ENCODE measurements at places on chromosomes 4 and X.
A peak's percentile ranks its signal among the peaks of the same experiment; 100 is the strongest.

DNA sequence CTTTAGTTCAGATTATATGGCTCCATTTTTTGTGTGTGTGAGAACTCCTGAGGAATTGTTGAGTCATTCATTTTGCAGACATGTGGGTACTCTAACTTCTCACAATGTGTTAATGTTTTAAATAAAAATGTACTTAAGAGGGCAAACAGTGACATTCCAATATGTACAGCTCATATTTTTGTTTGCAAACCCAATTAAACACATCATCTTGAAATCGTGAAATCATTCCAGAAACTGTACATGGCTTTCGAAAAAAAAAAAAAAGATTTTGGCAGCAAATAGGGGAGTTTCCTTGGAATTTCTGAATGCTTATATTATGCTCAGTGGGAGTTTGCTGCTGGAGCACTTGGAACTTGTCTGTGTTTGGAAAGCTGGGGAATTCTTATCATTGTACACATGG is 85.0 kb downstream of the HPGD start:
- DNase-seq: no peak

- DNase-seq: peak; percentile 27
These were observed 33.1 kb downstream of the STPG2 start for GRCh38 chr4:98110214-98110613.

- DNase-seq: no peak
These were observed 21.2 kb downstream of the EVC start for GRCh38 chr4:5732158-5732557.

DNA sequence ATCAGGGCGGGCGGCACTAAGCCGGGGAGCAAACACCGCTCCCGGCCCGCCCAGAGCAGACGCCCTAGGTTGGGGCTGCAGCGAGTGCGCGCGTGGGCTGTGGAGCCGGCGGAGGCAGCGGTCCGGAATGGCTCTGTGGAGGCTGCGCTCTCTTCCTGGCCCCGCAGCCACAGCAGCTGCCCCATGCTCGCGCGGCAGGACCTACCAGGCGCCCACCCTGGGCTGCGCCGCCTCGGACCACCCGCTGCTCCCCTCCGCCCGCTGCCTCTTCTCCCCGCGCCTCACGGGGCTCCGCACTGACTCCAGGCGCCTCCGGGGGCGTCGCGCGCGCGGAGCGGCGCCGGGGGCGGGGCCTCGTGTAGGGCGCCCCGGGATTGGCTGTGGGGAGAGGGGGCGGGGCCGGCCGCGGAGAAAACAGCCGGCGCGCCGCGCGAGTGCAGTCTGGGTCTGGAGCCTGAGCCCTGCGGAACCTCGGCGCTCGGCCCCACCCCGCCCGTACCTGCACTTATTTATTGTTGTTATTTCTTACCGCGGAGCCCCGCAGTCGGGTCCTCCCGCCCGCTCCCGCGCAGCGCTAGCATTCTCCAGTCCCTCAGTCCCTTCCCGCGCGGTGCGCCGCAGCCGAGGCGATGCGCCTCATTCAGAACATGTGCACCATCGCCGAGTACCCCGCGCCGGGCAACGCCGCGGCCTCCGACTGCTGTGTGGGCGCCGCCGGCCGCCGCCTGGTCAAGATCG is at the start of gene RASL11B:
RASL11B (plus strand) TSS at position 439 of the 738 bp plus-strand sequence; CDS start at position 630, 191 bp downstream.
- peak; percentile 44 for DNase-seq

DNA sequence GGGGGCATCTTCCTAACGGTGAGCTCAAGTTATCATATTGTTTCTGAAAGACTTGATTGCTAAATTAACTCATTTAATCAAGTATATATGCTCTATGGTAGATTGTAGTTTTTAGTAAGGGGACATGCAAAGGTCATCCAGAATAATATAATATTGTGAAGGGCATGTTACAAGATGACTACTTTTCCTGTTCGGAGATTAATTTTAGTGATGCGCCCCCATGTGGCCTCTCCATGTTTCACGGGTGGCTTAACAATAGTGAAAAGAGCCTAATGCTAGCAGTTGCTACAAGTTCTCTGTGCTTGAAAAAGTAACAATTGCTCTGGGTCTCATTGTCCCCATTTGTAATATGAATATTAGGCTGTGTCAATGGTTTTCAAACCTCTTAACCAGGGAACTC is 12.2 kb downstream of the SMPX start:
- peak; percentile 2 for DNase-seq

GRCh38 chr4:123874063-123874462 is 477.5 kb downstream of the SPRY1 start:
- DNase-seq: no peak

DNA sequence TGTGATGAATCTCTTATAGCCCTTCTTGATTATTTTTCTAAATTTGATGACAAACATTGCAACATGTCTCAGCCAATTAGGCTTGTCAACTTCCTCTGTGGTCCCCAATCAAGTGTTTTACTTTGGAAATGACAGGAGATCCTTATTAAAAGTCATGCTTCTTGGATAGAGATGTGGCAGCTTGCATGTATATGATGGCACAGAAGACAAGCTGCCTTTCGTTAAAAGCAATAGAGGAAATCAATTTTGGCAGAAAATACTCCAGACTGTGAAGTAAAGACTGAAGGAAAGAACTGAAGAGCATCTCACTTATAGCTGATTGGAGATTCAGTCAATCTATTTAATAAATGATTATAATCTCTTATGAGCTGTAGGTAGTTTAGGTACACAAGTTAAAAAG is 419.6 kb downstream of the PCDH7 start:
- DNase-seq: no peak

DNA sequence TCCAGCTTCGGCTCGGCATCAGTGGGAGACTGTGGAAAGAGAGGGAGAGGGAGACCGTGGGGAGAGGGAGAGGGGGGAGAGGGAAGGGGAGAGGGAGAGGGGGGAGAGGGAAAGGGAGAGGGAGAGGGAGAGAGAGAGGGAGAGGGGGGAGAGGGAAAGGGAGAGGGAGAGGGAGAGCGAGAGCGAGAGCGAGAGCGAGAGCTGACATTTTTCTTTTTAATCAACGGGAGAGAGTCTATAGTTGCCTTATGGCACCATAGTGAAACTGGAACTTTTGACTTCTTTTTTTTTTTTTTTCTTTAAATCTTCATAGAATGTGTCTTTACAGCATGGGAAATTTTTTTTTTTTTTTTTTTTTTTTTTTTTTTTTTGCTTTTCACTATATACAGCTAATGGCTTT is 94.7 kb upstream of the NUDT6 start:
- DNase-seq: no peak

GRCh38 chr4:99447513-99447912 is 12.4 kb upstream of the ADH7 start:
- no peak for DNase-seq

- no peak for DNase-seq
These were observed 6.2 kb upstream of the RTL3 start for GRCh38 chrX:78665342-78665741.

DNA sequence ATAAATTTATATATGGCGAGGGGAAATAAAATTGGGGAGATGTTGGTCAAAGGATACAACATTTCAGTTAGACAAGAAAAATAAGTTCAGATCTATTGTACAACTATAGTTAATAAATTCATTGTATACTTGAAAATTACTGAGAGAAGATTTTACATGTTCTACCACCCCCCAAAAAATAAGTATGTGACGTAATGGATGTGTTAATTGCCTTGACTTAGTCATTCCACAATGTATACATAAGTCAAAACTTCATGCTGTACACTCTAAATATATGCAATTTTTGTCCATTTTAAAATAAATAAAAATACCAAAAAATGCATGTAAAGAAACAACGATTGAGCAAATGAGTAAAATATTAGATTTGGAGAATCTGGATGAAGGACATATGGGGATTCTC is 1.8 kb downstream of the USP11 start:
- DNase-seq: no peak

GRCh38 chrX:135497736-135498135 is 22.7 kb upstream of the INTS6L start:
- DNase-seq: no peak

- no peak for DNase-seq
These were observed 10.8 kb downstream of the IGFBP7 start for GRCh38 chr4:57099363-57099762.

DNA sequence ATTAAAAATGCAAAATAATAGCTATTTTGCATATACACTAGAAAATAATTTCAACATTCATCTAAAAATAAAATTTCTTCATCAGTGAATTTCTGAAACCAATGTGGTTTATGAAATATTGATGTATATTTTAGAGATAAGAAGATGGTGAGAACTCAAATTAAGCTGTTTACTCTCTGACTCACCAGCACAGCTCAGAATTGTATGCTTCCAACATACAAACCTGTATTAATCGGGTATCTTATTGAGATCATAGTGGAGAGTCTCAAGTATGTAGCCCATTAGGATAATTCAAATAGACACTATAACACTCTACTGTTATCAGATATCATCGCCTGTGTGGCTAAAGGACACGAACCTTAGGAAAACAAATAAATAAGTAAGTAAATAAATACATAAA is 899.5 kb upstream of the INTU start:
- no peak for DNase-seq

DNA sequence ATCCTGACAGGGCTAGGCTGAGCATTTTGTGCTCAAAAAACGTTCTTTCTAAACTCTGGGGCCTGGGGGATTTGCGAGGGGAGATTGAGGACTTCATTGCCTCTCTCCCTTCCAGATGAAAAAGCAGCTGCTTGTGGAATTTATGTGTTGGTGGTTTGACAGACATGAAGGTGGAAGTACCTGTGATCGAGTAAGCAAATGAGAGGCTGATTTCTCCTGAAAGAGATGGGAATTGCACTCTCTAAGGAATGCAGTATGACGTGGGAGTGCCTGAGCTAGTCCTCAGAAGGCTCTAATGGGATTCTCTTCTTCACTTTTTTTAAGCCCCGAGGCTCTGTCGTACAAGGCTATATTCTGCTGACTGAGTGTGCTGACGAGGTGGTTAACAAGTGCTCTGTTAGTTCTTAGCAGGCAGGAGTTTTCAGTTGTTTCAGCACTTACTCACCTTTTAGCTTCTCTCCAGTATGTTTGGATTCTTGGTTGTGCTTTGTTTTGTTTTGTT is 426.8 kb upstream of the CNKSR2 start:
- DNase-seq: no peak

- DNase-seq: no peak
These were observed 62.5 kb downstream of the CD40LG start for GRCh38 chrX:136710325-136710951.

DNA sequence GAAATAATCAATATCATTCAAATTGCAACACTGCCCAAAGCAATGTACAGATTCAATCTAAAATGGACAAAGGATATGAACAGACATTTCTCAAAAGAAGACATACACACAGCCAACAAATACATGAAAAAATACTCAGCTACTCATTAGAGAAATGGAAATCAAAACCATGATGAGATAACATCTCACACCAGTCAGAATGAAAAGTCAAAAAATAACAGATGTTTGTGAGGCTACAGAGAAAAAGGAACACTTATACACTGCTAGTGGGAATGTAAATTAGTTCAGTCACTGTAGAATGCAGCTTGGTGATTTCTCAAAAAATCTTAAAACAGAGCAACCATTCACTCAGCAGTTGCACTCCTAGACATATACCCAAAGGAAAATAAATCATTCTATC is 205.2 kb downstream of the DKK2 start:
- DNase-seq: no peak

DNA sequence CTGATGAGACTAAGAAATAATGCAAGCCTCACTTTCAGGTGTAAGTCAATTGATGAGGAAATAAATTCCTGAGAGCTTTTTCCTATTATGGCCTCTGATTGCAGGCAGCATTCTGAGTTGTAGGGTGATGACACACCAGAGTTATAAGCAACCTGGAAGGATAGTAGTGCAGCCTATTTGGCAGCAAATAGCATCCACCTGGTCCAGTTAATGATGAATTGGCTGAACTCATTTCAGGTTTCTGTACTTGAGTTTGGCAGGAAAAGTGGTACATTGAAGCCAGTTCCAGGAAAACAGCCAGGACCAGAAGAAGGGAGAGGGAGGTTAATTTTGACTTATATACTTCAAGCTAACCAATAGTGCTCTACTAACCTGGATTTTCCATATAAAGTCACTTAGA is 316.8 kb downstream of the NAF1 start:
- DNase-seq: peak; percentile 78

- DNase-seq: peak; percentile 48
These were observed 15.3 kb downstream of the TKTL1 start for GRCh38 chrX:154310616-154311536.

GRCh38 chrX:74465424-74465823 is 44.1 kb downstream of the SLC16A2 start:
- no peak for DNase-seq

- no peak for DNase-seq
These were observed 14.3 kb upstream of the INTU start for GRCh38 chr4:127618427-127618826.

GRCh38 chr4:54102531-54103106 is 2.7 kb downstream of the GSX2 start:
- no peak for DNase-seq

- DNase-seq: no peak
These were observed 10.3 kb upstream of the MXD4 start for GRCh38 chr4:2272026-2272827.

DNA sequence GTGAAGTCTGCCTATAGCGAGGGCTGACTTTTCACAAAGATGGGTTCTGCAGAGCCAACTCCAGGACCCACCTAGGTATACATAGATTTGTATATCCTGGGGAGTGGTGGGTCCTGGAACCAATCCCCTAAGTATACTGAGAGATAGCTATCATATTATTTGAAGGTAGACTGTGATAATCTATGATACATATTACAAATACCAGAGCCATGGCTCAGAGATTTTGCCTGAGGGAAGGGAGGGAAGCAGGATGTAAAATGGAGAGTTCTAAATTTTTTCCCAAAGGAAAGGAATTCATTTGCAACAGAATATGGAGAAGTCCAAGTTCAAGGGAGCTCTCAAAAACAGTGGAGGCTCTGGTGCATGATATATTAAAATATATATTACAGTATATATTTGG is 7.2 kb downstream of the TCEAL3 start:
- no peak for DNase-seq

DNA sequence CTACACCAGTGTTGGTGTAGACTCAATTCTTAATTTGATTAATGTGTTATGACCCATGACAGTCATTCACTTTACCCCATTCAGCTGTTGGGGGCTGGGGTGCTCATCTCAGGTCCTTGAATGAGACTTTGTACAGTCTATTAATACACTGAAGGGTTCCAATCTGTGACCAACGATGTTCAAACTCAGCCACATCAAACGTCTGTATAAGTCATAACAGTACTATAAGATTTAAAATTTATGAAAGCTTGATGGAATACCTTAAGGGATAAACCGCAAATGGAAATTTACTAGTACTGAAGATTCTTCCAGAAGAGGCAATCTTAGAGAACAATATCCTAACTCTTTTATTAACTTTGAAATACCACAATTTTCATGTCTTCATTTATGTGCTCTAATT is 33.7 kb downstream of the REST start:
- no peak for DNase-seq

- DNase-seq: no peak
These were observed 272.1 kb downstream of the RPA4 start for GRCh38 chrX:97155816-97156215.

GRCh38 chr4:9859810-9860209 is 78.4 kb downstream of the DRD5 start:
- DNase-seq: no peak

DNA sequence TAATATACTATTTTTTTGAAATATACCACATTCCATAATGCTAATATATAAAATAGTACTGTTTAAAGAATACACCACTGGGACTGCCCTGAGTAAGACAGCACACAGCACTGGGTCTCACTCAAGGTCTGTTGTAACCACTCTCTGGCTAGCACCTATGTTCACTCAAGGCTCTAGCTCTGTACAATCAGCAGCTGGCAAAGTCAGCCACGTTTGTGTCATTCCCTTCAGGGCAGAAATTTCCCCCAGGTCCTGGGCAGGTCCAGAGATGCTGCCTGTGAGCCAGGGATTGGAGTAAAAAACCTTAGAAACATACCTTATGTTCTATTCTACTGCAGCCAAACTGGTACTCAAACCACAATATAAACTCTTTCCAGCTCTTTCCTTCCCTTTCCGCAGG is 1160.2 kb upstream of the ADGRL3 start:
- DNase-seq: no peak
